ENCODE measurements at places on chromosomes 6 and 20. TPM values are rescaled to one million over a fixed set of nuclear protein-coding genes. Genes with fewer than 3 reads are reported as not detected.

C4A gene
- 5.0 TPM for total RNA-seq

GGTLC1 gene
- not detected for total RNA-seq

POPDC3 gene
- 13.8 TPM for total RNA-seq

ISM1 gene
- total RNA-seq, result not detected

ADGRF5 gene
- total RNA-seq, result 0.21 TPM

B3GAT2 gene
- not detected for total RNA-seq

CLIC5 gene
- not detected for total RNA-seq

NPBWR2 gene
- total RNA-seq, result not detected

GGT7 gene
- 17.3 TPM for total RNA-seq

DEFB132 gene
- not detected for total RNA-seq

PRICKLE4 gene
- total RNA-seq, result not detected

OXT gene
- not detected for total RNA-seq

CDSN gene
- not detected for total RNA-seq

WFDC2 gene
- total RNA-seq, result 0.97 TPM

LY6G6C gene
- total RNA-seq, result not detected

CAP2 gene
- total RNA-seq, result 78.8 TPM

RIPOR2 gene
- 9.0 TPM for total RNA-seq

SPATA25 gene
- 0.50 TPM for total RNA-seq

CCN5 gene
- 0.14 TPM for total RNA-seq

PAX1 gene
- total RNA-seq, result not detected

PNLDC1 gene
- total RNA-seq, result not detected

SMPDL3A gene
- 6.8 TPM for total RNA-seq

CRIP3 gene
- not detected for total RNA-seq

ERVFRD-1 gene
- not detected for total RNA-seq

MATN4 gene
- total RNA-seq, result not detected

MOG gene
- total RNA-seq, result not detected

UST gene
- 17.8 TPM for total RNA-seq

SLC17A2 gene
- total RNA-seq, result not detected

RNF39 gene
- total RNA-seq, result not detected

BMP6 gene
- total RNA-seq, result 0.47 TPM

TUBB1 gene
- not detected for total RNA-seq

MYLK2 gene
- total RNA-seq, result 0.20 TPM

TFAP2B gene
- total RNA-seq, result not detected

HCRTR2 gene
- total RNA-seq, result not detected

CTAGE9 gene
- total RNA-seq, result not detected

EYA2 gene
- total RNA-seq, result 0.55 TPM

SLC4A11 gene
- total RNA-seq, result 2.8 TPM

IL20RA gene
- total RNA-seq, result not detected

SAMD5 gene
- total RNA-seq, result not detected

LST1 gene
- total RNA-seq, result not detected

SCGN gene
- total RNA-seq, result not detected

MAPK13 gene
- 10.0 TPM for total RNA-seq

FAM209B gene
- not detected for total RNA-seq

SOX4 gene
- 6.4 TPM for total RNA-seq

INSM1 gene
- total RNA-seq, result not detected

MMUT gene
- 16.4 TPM for total RNA-seq

NR2E1 gene
- total RNA-seq, result not detected

SAMD10 gene
- 2.4 TPM for total RNA-seq

HM13 gene
- total RNA-seq, result 340 TPM

PSORS1C1 gene
- total RNA-seq, result 3.2 TPM

ARFGEF3 gene
- total RNA-seq, result 0.08 TPM

SLC52A3 gene
- not detected for total RNA-seq

FERMT1 gene
- total RNA-seq, result 9.5 TPM

MYL9 gene
- total RNA-seq, result 1,696 TPM

CSNK2B gene
- 234 TPM for total RNA-seq

HLA-DRB1 gene
- total RNA-seq, result not detected

HLA-DPB1 gene
- 5.6 TPM for total RNA-seq

Measured in HFFc6 (cell line).